Glutamatergic neuron (in vitro differentiated cells): ENCODE measurements at places on chromosomes 11 and 22. TPM values are rescaled to one million over a fixed set of nuclear protein-coding genes. Genes with fewer than 3 reads are reported as not detected.

DNA sequence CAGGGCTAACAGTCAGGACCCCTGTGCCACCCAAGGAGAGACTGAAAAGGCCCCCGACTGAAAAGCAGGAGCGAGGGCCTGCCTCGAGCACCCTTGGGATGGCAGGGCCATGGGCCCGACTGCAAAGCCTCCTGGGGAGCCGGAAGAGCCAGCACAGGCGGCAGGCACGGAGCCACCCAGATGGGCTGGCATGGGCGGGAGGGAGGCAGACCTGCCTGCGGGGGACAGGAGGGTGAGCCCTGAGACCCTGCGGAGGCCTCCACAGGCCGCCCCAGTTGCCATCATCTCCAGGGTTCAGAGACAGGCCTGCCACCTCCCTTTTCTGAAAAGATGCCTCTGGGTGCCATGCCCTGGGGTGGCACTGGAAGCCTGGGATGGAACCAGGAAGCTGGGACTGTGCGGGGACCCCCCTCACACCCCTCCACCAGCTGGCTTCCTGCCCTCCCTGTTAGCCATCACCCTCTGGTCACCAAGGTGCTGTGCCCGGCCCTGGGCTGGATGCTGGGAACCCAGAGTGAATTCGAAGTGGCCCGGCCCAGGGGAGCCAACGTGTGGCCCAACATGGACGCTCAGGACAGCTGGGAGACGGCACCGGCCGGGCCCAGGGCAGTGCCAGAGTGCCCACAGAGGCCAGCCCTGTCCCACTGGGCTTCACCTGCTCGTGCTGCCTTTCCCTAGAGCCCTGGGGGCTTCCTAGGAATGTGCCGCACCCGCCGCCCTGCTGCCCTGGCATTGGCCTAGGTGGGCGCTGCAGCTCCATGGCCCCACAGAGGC is 13.8 kb downstream of the TSPAN32 start:
- DNase-seq: no peak
- no peaks in the 10 kb centered on the region for H3K36me3 ChIP-seq
- H3K27ac ChIP-seq: no peak overlapping the region
- no peaks in the 10 kb centered on the region for H3K4me1 ChIP-seq
- peaks cover 3% of the 10 kb centered on the region for H3K27me3 ChIP-seq

- no peaks in the 10 kb centered on the region for H3K27me3 ChIP-seq
- H3K36me3 ChIP-seq: no peaks in the 10 kb centered on the region
- no peak overlapping the region for H3K4me3 ChIP-seq
- no peaks in the 10 kb centered on the region for H3K4me1 ChIP-seq
Observed at GRCh38 chr11:58730507-58731089, 1.1 kb downstream of the GLYAT start.

GRCh38 chr22:48643066-48643731 is 1184.5 kb downstream of the BRD1 start:
- H3K4me1 ChIP-seq: no peaks in the 10 kb centered on the region
- H3K36me3 ChIP-seq: no peaks in the 10 kb centered on the region
- no peak overlapping the region for H3K4me3 ChIP-seq
- H3K27me3 ChIP-seq: peaks cover 2% of the 10 kb centered on the region

DNA sequence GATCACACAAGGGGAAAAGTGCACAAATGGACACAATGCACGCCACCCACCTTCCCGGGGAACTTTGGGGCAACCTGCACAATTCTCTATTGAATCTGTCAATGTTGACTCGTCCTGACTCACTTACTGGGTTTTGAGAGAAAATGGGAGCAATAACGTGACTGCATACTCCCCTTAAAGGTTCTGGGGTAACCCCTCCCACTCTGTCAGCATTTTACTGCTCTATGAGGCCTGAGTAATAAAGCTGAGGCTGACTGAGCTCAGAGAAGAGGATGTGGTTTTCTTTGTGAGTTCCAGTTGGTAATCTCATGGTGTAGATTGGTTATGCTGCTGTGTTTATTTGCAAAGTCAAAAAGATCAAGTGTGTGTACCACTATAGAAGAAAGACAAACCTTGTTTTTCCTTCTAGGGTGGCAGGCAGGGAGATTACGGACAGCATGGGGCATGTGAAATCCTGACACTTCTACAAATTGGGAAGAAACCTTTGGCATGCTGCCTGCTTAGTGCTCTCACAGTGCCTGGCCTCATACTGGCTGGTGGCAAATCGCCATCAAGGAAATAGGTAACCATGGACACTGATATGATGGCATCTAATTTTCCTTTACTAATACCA is 16.1 kb upstream of the APOA1 start:
- H3K36me3 ChIP-seq: no peaks in the 10 kb centered on the region
- no peak for DNase-seq
- peaks cover 1% of the 10 kb centered on the region for H3K27me3 ChIP-seq
- H3K4me1 ChIP-seq: no peaks in the 10 kb centered on the region

- H3K4me1 ChIP-seq: peaks cover 4% of the 10 kb centered on the region
- no peak for DNase-seq
- H3K27ac ChIP-seq: no peak overlapping the region
Observed at GRCh38 chr22:38298312-38299005, 18.8 kb downstream of the CSNK1E start.

- peaks cover 11% of the 10 kb centered on the region for H3K4me1 ChIP-seq
- peaks cover 14% of the 10 kb centered on the region for H3K36me3 ChIP-seq
- H3K4me3 ChIP-seq: no peak overlapping the region
- H3K27me3 ChIP-seq: no peaks in the 10 kb centered on the region
- no peak overlapping the region for H3K27ac ChIP-seq
Observed at GRCh38 chr11:116215471-116216113, 557.2 kb downstream of the BUD13 start.

Gene CASP12
- total RNA-seq: not detected

Gene CABP4
- not detected for total RNA-seq
